GM23338 (cell line): ENCODE measurements at places on chromosomes 13 and 19. TPM values are rescaled to one million over a fixed set of nuclear protein-coding genes. Genes with fewer than 3 reads are reported as not detected.

The TEKTIP1 gene
- 0.50 TPM in 1 of 2 replicates, not detected in the other for polyA plus RNA-seq

The PLA2G4C gene
- 2.9 and 4.1 TPM in 2 replicates for polyA plus RNA-seq

The TLE2 gene
- 5.2 and 5.6 TPM in 2 replicates for polyA plus RNA-seq

The PCDH9 gene
- 0.23 and 0.52 TPM in 2 replicates for polyA plus RNA-seq

The POSTN gene
- polyA plus RNA-seq, result 0.21 and 0.37 TPM in 2 replicates

The RAB20 gene
- polyA plus RNA-seq, result 11.8 and 12.3 TPM in 2 replicates

The COL4A1 gene
- polyA plus RNA-seq, result 38.7 and 39.1 TPM in 2 replicates

The ZNF296 gene
- 16.5 and 18.6 TPM in 2 replicates for polyA plus RNA-seq

The TEX29 gene
- polyA plus RNA-seq, result 0.31 TPM in 1 of 2 replicates, not detected in the other
